Vagina (tissue), 2 donors: ENCODE measurements at places on chromosomes 12 and 14.
A peak's percentile ranks its signal among the peaks of the same experiment; 100 is the strongest.

DNA sequence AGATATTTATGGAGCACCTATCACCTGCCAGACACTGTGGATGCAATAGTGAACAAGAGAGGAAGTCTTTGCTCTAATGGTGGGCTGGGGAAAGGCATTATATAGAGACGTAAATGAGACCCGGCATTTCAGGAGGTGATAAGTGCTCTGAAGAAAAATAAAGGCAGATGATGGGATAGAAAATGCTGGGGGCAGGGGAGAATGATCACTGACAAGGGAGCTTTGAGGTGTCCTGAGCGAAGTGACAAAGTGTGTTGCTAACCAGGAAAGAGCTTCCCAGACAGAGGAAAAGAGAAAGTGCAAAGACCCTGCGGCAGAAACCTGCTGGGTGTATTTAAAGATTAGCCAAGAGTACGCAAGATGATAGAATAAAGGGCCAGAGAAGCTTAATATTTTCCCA lies 1096.1 kb downstream of the BCL11B start:
- DNase-seq: no peak

- no peak for DNase-seq
Observed at GRCh38 chr14:33356181-33356580, 417.5 kb downstream of the NPAS3 start.

GRCh38 chr12:48770756-48771155 lies 18.1 kb downstream of the ADCY6 start:
- no peak for DNase-seq

- DNase-seq: peak; percentile 94
Observed at GRCh38 chr14:104432611-104433231, 146.8 kb upstream of the C14orf180 start.

- no peak for DNase-seq
Observed at GRCh38 chr14:24556756-24557155, 19.3 kb downstream of the CTSG start.

DNA sequence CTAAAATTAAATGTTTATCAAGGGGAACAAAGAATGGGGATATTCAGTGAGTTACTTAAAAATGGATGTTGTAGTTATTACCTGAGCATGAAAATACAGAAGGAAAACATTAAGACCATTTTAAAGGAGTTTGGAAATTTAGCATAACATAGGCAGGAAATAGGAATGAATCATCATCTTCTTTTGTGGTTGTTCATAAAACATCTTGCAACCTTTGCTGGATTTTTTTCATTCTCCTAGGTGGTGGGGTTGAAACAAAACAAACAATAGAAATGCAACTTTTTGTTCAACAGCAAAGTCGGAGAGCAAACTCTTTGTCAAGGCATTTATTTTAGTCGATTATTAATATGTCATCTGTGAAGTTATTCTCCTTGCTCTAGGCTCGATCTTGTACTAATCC lies 275.1 kb downstream of the IPO8 start:
- DNase-seq: no peak

DNA sequence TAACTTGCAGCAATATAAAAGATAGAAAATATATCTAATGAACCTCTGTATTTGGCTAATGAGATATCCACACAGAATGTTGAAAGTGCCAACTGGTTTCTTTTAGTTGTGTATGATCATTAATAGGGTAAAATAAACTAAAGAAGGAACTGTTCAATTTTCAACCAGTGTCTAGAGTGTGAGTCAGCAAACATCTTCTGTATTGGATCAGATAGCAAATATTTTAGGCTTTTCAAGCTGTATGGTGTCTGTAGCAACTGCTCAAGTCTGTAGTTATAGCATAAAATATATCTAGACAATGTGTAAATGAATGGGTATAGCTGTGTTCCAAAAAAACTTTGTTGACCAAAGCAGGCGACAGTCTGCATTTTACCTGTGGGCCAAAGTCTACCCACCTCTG lies 23.5 kb upstream of the NOVA1 start:
- DNase-seq: no peak

DNA sequence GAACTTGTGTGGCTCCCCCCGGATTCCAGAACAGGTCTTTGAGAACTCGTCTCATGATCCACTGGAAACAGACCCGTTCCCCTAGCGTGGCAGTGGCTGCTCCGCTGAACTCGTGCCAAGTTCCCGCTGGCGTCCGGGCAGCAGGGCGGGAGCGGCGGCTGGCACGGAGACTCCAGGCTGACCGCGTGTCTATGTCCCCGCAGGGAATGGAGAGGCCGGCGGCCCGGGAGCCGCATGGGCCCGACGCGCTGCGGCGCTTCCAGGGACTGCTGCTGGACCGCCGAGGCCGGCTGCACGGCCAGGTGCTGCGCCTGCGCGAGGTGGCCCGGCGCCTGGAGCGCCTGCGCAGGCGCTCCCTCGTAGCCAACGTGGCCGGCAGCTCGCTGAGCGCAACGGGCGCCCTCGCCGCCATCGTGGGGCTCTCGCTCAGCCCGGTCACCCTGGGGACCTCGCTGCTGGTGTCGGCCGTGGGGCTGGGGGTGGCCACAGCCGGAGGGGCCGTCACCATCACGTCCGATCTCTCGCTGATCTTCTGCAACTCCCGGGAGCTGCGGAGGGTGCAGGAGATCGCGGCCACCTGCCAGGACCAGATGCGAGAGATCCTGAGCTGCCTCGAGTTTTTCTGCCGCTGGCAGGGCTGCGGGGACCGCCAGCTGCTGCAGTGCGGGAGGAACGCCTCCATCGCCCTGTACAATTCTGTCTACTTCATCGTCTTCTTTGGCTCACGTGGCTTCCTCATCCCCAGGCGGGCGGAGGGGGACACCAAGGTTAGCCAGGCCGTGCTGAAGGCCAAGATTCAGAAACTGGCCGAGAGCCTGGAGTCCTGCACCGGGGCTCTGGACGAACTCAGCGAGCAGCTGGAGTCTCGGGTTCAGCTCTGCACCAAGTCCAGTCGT lies 1.5 kb downstream of the APOLD1 start:
- DNase-seq: no peak

- no peak for DNase-seq
Observed at GRCh38 chr12:103799504-103799856, 41.6 kb downstream of the NT5DC3 start.

DNA sequence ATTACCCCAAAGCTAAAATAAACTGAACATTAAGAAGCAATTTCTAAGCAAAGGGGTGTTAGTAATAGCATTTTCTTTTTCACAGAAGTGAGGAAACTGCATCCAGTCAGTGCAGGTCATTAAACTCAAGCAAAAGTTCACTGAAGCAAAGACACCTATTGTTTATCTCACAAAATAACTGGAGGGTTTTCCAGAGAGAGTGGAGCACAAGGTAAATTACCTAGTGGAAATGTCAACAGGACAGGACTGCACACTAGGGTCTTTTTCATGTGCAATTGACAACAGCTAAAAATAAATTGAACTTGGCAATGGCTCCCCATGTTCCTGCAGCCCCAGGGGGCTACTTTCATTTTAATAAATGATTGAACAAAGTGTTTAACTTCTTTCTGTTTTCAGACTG lies 742.0 kb downstream of the GALC start:
- no peak for DNase-seq

GRCh38 chr12:51677284-51677968 lies 86.4 kb downstream of the SCN8A start:
- DNase-seq: no peak

DNA sequence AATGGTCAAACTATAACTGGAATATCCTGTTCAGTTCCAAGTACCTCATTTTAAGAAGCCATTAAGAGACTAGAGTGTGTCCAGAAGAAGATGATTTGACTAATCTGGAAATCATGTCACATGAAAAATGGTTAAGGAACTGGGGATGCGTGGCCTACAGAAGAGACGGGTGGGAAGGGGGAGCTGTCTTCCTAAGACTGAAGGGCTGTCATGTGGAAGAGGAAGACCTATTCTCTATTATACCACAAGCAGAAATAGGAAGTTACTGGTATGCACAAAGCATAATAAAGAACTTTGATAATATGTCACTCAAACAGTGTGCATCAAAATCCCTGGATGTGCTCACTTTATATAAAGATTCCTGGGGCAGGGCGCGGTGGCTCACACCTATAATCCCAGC lies 50.3 kb downstream of the HECTD4 start:
- no peak for DNase-seq

DNA sequence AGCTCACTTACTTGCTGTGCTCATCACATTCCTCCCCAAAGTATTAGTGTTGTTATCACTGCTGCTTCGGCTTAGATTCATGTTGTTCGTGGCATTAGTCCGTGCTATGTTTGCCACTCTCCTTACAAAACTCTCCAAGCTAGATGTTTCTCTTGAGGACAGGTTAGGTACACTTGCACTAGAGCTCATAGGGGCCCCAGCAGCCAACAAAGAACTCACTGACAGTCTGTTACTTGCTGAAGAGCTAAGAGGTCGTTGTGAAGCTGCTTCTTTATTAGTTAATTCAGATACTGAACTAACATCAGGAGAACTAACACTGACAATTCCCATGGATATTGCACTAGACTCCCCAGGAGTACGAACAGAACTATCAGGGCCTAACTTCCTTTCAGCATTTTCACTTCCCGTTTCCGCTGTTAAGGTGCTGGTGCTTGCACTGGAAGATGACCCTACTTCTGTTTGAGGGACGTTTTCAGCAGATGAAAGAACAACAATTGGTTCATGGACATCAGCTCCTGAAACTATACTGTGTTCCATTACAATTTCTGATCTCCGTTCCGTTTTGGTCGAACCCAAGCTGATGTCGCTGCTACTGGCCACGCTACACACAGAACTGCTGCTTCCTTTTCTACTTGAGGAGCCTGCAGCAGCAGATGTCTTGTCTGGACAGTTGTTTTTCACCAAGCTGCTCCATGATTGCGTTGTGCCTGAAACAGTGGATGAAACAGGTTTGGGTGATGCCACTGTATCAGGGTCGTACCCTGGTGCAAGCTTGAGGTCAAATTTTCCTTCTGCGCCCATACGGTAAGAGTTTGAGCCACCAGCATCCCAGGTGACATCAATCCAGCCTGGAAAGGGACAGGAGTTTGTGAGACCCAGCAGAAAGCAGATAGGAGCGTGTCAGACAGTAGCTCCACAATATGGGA lies 78.7 kb downstream of the HECTD1 start:
- no peak for DNase-seq

DNA sequence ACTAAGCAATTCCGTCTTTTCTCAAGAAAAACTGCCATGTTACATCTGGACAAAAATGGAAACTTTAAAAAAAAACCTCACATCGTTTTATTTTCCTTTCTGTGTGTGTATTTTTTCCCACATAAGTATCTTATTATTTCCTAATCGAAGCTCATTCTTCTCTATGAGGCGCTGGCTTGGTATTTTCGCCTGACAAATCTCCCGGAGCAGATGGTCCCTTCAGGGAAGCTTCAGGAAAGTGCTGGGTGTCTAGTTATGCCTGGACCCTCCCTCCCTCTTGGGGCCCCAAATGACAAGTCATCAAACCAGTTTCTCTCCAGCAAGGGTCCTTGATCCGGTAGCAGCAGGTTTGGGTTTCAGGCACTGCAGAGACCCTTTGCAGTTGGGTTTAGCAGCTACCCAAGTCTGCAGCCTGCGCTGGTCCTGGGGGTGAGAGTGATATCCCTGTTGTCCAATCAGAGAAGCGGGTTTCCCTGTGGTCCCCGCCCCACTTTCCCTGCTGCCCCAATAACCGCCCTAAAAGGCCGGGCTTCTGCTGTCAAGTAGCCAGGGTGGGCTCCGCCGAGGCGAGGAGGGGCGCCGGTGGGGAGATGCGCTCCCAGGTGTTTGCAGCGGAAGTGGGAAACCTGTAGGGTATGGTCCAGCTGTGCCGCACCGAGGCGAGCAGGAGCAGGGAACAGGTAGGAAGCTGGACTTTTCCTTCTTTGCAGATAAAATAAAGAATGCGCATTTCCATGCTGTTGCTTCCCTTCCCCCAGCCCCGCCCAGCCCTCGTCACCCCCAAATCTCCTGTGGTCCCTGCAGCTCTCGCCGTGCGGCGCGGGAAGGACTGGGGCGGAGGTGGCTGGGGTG lies at the start of gene CNTN1:
Gene CNTN1, plus strand, starts transcription at position 527 of the 852 bp plus-strand sequence.
- no peak for DNase-seq

DNA sequence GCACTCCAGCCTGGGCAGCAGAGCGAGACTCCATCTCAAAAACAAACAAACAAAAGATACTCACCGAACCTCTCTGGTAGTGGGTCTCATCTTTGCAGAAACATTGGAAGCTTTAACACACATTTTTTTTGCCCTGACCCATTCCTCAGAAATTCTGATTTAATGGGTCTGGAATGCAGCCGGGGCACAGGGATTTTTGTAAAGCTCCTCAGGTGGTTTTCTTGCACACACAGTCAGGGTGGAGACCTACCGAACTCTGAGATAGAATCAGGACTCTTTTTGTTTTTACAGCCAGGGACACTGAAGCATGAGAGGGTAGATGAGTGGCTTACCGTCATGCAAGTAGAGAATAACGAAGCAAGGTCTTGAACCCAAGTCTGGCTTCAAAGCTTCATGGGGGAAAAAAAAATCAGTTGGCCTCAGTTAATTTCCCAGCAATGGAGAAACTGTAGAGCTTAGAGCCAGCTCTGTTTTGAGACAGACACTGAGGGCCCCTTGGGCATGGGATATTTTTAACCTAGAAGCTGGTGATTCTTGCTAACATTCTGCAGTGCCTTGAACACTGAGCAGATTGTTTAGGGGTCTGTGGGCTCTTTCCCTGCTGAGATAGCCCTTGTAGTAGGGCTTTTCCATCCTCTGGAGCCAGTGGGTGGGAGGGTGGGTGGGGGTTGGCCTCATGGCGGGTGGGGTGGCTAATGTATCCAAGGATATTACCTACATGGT lies 4.8 kb downstream of the RNU4-2 start:
- no peak for DNase-seq

DNA sequence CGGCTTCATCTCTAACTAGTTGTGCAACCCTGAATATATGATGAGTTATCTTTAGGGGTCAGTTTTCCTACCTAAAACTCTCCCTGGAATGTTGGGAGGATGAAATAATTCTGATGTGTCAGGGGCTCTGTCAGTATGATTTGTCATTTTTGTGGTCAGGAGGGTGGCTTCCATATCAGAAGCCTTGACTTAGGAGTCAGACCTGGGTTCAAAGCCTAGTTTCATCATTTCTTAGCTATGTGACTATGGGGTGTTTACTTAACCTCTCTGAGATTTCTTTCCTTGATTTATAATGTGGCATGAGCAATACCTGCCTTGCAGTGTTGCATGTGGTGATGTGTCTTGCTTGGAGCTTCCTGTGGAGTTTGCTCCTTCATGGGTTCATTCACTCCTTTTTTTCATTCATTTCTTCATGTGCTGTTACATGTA lies 146.8 kb downstream of the CHST11 start:
- DNase-seq: no peak

- DNase-seq: no peak
Observed at GRCh38 chr14:92633724-92634123, 114.7 kb downstream of the LGMN start.

- no peak for DNase-seq
Observed at GRCh38 chr12:1594261-1595025, at the start of gene FBXL14. Gene FBXL14, minus strand, starts transcription at chr12:1594581. Its CDS starts 515 bp downstream, at chr12:1594066.

- DNase-seq: peak; percentile 55
Observed at GRCh38 chr12:2698566-2698965, 96.2 kb upstream of the FKBP4 start.

- DNase-seq: no peak
Observed at GRCh38 chr12:10406725-10407124, 2.8 kb downstream of the KLRC4 start.

- DNase-seq: no peak
Observed at GRCh38 chr12:65355461-65355860, 77.0 kb downstream of the MSRB3 start.

- no peak for DNase-seq
Observed at GRCh38 chr12:18861287-18861858, 123.5 kb downstream of the CAPZA3 start.

GRCh38 chr12:105462831-105463230 lies 132.3 kb downstream of the C12orf75 start:
- no peak for DNase-seq

GRCh38 chr12:78863482-78864402 lies 832 bp upstream of the SYT1 start:
- DNase-seq: no peak
